ENCODE measurements at places on chromosomes 3 and 15. TPM values are rescaled to one million over a fixed set of nuclear protein-coding genes. Genes with fewer than 3 reads are reported as not detected.

ROBO1 gene
- 193 TPM for total RNA-seq

RASL12 gene
- 6.2 TPM for total RNA-seq

UACA gene
- total RNA-seq: 22.4 TPM

DUOXA2 gene
- total RNA-seq: not detected

RTP3 gene
- total RNA-seq: not detected

HHATL gene
- 0.23 TPM for total RNA-seq

CP gene
- 12.0 TPM for total RNA-seq

UTS2B gene
- not detected for total RNA-seq

SCN11A gene
- 0.46 TPM for total RNA-seq

MASP1 gene
- 24.2 TPM for total RNA-seq

ITIH1 gene
- not detected for total RNA-seq

DNAH1 gene
- 2.5 TPM for total RNA-seq

SLC24A5 gene
- 0.92 TPM for total RNA-seq

FBXW12 gene
- total RNA-seq: 1.8 TPM

SH2D7 gene
- total RNA-seq: not detected

SKOR1 gene
- total RNA-seq: 0.69 TPM

ABTB1 gene
- 7.6 TPM for total RNA-seq

All from diencephalon (tissue), 1 donor.